Activated CD8-positive, alpha-beta memory T cell treated with anti-CD3 and anti-CD28 coated beads for 4 hours (primary cell): ENCODE measurements at places on chromosomes 11 and 22.

- DNase-seq: no peak
Observed at GRCh38 chr11:94741022-94741679, 27.0 kb upstream of the AMOTL1 start.

DNA sequence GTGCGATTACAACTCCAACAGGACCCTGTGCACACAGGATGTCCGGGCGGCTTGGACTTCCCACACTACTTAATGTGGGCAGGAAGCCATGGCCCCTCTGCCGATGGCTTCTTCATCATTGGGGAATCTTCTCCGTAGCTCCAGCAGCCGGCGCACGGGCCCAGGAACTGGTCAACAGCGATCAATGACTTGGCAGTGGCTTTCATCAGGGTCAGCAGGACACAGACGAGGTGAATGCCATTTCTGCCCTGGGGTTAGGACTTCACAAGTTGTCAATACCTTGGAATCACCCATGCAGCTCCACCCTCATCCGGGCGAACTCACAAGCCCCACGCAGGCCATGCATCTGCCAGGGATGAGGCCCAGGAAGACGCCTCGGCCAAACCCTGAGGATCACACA, 645.7 kb downstream of the BRD1 start:
- no peak for DNase-seq

DNA sequence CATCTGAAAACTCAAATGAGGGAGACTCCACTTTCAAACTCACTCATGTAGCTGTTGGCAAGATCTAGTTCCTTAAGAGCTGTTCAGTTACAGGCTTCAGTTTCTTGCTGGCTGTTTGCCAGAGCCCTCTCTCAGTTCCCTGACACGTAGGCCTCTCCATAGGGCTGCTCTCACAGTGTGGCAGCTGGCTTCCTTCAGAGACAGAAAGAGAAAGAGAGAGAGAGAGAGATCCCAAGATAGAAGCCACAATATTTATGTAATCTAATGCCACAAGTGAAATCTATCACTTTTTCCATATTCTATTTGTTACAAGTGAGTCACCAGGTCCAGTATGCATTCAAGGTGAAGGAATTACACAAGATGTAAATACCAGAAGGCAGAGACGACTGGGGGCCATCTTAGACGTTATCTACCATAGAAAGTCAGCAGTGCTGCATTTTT, 168.8 kb downstream of the RCN1 start:
- DNase-seq: no peak

DNA sequence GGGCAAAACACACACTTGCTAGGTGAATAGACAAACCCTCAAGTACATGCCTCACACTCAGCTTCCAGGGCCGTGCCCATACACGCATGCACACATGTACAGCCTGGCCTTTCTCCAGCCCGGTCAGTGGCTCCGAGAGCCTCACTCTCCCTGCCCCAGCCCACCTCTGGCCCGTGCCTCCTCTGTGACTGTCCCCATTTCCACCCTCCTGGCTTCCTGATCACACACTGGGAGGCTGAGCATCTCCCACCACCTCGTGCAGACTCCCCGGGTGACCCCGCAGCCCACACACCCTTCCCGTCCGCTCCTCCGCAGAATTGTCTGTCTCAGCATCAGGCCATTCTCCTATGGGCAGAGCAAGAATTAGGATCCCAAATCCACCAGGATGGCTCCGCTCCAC, 634.1 kb downstream of the TBC1D22A start:
- no peak for DNase-seq

DNA sequence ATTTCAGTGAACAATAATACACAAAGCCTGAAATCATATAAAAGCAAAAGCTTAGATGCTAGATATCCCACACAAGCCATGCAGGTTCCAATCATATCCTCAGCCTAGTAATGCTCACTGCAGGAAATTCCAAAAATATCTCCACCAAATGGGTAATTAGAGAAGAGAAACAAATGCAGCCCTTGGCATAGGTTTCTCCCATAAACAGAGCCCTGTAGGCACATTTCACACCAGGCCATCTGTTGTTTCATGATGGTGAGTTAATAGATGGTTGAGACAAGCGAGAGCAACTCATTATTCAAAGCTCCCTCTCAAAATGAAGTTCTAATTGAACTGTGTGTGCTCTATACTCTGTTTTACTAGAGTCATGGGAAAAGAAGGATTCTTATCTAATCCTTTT, 154.6 kb upstream of the TRPC6 start:
- DNase-seq: no peak

GRCh38 chr22:47176026-47176389, 413.6 kb downstream of the TBC1D22A start:
- DNase-seq: no peak
